Ureter (tissue), 1 donor: ENCODE measurements at places on chromosomes 5 and 9.

DNA sequence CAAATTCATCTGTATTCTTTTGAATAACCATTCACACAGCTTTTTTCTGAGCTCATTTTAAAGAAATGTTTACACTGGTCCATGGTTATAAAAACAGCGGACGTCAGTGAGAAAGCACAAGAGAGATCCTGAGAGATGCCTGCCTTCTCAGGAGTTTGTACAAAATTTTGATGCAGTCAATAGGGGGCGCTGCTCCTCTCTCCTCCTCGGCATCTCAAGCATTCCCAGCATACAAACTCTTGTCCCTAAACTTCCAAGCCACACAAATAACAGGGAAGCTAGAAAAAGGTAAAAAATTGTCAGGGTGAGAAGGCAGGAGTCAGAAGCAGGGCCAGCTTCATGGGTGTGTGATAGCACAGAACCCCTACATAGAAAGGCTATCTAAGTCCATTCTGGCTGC, 11.2 kb upstream of the CCDC152 start:
- no peak for DNase-seq

- no peak for DNase-seq
Observed at GRCh38 chr5:157772127-157772526, 28.6 kb downstream of the LSM11 start.

DNA sequence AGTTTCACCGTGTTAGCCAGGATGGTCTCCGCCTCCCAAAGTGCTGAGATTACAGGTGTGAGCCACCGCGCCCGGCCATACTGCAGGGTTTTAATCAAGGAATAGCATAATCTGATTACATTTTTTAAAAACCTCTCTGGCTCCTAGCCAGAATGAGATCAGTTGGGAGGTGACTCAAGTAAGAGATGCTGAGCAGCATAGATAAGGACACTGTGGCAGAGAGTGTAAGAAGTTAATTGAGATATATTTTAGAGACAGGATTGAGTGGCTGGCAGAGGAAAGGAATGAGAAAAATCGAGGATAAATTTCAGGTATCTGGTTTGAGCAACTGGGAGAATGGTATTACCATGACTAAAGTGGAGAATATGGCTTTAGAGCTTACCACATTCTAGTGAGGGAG, 7.3 kb upstream of the RIGI start:
- no peak for DNase-seq

- DNase-seq = no peak
Observed at GRCh38 chr5:96857924-96858323, 18.4 kb upstream of the ERAP2 start.
